ENCODE measurements at places on chromosomes 16 and 17. TPM values are rescaled to one million over a fixed set of nuclear protein-coding genes. Genes with fewer than 3 reads are reported as not detected.

Gene PRSS22
- total RNA-seq, result 0.40 TPM

Gene TNFRSF17
- not detected for total RNA-seq

Gene HCFC1R1
- total RNA-seq, result 61.4 TPM

Gene SLX1A
- 179 TPM for total RNA-seq

Gene ABHD15
- total RNA-seq, result 6.7 TPM

Gene AANAT
- total RNA-seq, result not detected

Gene BCO1
- not detected for total RNA-seq

Gene MBTD1
- total RNA-seq, result 2.7 TPM

Gene CDH11
- total RNA-seq, result 277 TPM

Gene RPL19
- 3,638 TPM for total RNA-seq

Gene MINK1
- 17.5 TPM for total RNA-seq

Gene HP
- 1.9 TPM for total RNA-seq

Gene TSPOAP1
- total RNA-seq, result 3.2 TPM

Gene KCNJ16
- total RNA-seq, result not detected

Gene ITGA2B
- total RNA-seq, result 0.56 TPM

Gene EME1
- total RNA-seq, result 4.5 TPM

Gene CDRT15
- not detected for total RNA-seq
